ENCODE measurements at places on chromosomes 13 and 19.

DNA sequence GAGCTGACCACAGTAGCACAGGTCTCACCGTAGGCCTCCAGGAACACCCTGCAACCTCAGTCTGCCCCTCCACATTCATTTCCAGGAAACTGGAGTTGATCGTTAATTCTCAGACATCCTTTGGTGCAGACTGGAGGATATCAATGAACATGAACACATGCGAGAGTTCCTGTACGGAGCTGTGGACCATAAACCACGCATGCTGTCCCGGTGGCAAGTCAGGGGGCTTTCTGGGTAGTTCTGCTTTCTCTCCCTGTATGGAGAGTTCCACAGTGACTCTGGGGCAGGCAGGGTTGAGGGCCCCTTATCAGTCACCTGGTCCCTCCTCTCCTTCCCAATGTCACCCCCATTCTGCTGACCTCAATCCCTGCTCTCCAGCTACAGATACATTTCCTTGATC lies 55.5 kb upstream of the URI1 start:
- no peak for DNase-seq

- DNase-seq: no peak
Observed at GRCh38 chr13:112679932-112680677, 9.7 kb upstream of the ATP11A start.

GRCh38 chr19:45938733-45939319 lies 24.2 kb upstream of the NANOS2 start:
- DNase-seq: no peak

GRCh38 chr19:39318071-39318470 lies 2.6 kb downstream of the LRFN1 start:
- no peak for DNase-seq

GRCh38 chr13:52359534-52359933 lies 46.4 kb downstream of the THSD1 start:
- DNase-seq: no peak

GRCh38 chr19:11964858-11965645 lies at the start of gene ZNF763:
ZNF763 (plus strand) TSS chr19:11965040; CDS start chr19:11965209, 169 bp downstream.
- DNase-seq: peak; percentile 93

DNA sequence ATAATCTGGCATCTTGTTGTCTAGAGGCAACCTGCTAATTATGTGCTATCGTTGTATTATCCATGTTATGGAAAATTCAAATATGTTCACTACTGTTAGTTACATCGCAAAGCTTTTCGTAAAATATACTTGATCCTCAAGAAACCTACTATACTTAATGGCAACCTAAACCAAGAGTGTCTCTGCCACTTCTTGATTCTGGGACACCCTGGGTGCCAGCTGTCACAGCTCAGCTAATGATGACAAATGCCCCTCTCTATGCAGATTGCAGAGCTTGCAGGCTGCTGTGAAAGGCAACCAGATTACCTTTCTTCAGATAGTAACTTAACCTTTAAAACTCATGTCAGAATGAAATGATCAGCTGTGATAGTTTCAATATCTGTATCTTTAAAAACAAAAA lies 8.9 kb upstream of the MAB21L1 start:
- DNase-seq: no peak

GRCh38 chr19:35868172-35868822 lies at the start of gene APLP1:
APLP1 (plus strand) TSS chr19:35868574; CDS start chr19:35868637, 63 bp downstream.
- peak; percentile 81 for DNase-seq

DNA sequence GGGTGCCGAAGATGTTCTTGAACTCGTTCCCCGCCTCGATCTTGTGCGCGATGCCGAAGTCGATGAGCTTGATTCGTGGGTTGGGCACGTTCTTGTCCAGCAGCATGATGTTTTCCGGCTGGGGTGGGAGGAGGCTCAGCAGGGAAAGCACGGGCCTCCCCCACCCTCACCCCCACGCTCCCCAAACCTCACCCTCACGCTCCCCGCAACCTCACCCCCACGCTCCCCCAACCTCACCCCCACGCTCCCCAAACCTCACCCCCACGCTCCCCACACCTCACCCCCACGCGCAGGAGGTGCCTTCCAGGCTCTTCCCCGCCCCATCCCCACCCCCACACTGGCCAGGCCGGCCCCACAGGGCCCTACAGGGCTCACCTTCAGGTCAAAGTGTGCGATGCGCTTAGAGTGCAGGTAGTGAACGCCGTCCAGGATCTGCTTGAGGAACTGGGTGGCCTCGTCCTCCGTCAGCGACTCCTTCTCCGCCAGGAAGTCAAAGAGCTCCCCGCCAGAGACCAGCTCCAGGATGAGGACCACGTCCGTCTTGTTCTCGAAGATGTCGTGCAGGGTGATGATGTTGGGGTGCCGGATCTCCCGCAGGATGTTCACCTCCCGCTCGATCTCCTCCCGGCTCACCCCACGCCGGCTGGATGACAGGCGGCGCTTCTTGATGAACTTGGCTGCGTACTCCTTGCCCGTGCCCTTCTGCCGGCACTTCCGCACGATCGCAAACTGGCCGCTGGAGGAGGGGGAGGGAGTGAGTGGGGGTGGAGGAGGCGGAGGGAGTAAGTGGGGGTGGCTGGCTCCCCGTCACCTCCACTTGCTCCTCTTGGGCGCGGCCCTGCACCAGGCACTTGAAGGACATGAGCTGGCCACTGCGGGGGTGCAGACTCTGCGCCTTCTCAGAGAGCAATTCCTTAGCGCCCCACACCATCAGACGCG lies 6.4 kb downstream of the DAPK3 start:
- DNase-seq: no peak

DNA sequence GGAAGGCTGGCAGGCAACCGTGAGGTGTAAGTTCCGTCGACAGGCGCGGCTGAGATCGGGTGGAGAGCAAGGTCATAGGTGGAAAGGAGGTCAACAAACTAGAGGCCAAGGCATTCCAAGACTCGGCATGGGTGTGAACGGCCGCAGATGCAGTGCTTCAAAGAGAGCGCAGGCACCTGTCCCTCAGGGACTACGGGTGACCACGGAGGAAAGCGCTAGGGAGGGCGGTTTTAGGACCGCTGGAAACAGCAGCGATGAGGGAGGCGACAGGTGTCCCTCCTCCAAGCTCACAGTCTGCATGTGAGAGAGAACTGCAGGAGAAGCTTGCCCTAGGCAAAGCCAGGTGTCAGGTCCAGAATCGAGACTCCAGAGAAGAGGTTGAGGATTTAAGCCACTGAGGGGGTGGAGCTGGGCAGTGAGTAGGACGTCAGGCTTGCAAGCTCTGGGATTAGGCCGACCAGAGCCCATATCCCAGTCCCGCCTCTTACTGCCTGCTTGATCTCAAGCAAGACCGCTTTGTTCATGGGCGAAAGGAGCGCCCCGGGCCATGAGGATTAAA lies 1.6 kb upstream of the MLNR start:
- no peak for DNase-seq

- DNase-seq: no peak
Observed at GRCh38 chr19:45439190-45439568, 15.5 kb upstream of the ERCC1 start.

DNA sequence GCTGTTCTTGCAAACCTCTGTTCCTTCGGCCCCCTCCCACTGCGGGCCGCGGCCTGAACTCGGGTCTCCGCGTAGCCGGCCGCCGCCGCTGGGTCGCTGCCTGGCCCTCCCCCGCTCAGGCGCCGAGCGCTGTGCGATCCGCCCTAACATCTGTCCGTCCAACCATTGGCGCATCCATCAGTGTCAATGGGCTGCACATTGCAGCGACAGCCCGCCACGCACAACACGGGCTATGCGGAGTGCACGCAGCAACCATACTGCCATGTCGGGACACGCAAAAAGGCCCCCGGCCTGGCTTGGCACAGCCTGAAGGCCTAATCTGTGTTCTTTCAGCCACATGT lies 2.6 kb upstream of the TSHZ3 start:
- DNase-seq: no peak

DNA sequence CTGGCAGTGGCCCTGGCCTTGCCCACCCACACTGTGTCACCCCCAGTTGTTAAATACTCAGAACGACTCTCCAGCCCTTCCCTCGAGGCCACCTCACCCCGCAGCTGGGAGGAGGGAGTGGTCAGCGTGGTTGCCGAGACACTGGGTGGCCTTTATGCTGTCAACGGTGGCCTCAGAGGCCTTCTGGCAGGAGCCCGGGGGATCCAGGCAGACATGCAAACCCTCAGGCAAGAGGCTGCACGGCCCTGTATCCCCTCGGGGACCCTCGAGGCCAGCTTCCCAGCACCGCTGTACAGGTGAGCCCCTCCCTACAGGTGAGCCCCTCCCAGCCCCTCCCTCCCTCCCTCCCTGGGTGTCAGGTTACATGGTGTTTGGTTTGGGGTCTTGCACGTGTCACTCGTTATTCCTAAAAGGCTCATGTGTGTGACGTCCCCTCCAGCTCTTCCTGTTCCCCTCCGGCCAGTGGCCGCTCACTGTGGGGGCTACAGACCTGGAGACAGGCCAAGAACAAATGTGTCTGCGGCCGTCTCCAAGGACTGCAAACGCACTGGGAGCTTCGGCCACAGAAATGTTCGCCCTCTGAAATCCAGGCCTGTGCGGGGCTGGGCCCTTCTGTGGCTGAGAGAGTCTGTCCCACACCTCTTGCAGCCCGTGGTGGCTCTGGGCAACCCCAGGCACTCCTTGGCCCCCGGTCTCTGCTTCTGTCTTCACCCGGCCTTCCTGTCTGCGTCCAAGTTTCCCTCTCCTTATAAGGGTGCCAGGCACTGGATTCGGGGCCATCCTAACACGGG lies at the start of gene TEKTIP1:
Gene TEKTIP1, plus strand, starts transcription at position 210 of the 791 bp plus-strand sequence. Its CDS starts 4 bp downstream, at position 214.
- no peak for DNase-seq

GRCh38 chr13:33606692-33607091 lies 211.3 kb upstream of the RFC3 start:
- no peak for DNase-seq

- DNase-seq: no peak
Observed at GRCh38 chr13:99296398-99296797, 10.8 kb downstream of the GPR183 start.

DNA sequence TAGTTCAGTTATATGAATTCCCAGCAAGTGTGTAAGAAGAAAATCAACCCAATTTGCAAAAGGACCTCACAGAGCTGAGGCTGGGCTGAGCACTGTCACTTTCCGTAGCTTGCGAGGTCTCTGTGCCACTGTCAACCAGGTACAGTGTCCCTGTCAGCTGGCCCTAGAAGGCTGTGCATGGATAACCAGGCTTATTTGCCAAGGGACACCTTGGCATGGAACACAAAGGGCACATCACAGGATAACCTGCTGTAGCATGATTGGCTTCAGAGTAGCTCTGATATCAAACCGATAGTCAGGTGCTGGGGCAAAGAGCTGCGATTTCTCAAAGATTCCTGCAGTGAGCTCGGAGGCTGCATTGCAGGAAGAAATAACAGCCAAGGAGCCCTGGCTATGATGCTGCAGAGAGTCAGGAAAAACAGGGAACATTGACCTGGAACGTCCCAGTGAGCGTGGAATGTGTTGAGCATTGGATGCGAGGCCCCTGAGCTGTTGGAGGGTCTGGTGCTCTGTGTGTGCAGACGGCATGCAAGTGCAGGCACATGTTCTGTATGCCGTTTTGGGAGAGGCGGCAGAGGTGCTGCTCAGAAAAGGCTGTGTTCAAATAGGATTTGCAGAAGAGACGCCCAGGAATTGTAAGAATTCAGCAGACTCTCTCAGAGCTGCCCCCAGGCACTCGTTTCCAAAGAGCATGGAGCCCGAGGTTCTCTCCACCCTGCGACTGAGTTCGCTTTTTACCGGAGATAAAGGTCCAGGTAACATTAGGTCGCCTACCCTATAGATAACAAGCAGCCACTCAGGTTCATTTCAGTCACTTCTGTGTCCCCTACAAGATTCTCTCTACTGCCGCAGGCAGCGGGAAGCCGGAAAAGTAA lies 213.5 kb upstream of the IRS2 start:
- no peak for DNase-seq

- no peak for DNase-seq
Observed at GRCh38 chr13:37481011-37481884, 117.3 kb downstream of the POSTN start.

- no peak for DNase-seq
Observed at GRCh38 chr19:45448887-45449299, 18.9 kb upstream of the FOSB start.

- peak; percentile 16 for DNase-seq
Observed at GRCh38 chr13:99347911-99348451, 40.8 kb upstream of the GPR183 start.
